ENCODE measurements at places on chromosomes 3 and 15. TPM values are rescaled to one million over a fixed set of nuclear protein-coding genes. Genes with fewer than 3 reads are reported as not detected.

Gene SPTBN5
- total RNA-seq: 1.3 TPM

Gene SLC33A1
- total RNA-seq: 24.6 TPM

Gene SLC6A11
- total RNA-seq: not detected

Gene OPA1
- 36.4 TPM for total RNA-seq

Gene ABHD5
- 16.4 TPM for total RNA-seq

Gene KLF15
- total RNA-seq: 55.1 TPM

Gene MYL3
- total RNA-seq: 208 TPM

Gene UBL7
- total RNA-seq: 68.2 TPM

Gene GALNT15
- 83.1 TPM for total RNA-seq

Gene MRAS
- 174 TPM for total RNA-seq

Gene GMPS
- total RNA-seq: 22.9 TPM

Gene TMED3
- 42.7 TPM for total RNA-seq

Gene EPB42
- total RNA-seq: 1.1 TPM

Gene SH2D7
- not detected for total RNA-seq

Measured in right atrium auricular region (tissue), 2 donors.